Right ventricle myocardium superior (tissue), 1 donor: ENCODE measurements at places on chromosomes 6 and 20.

GRCh38 chr6:136067731-136068341 is 182.3 kb downstream of the MTFR2 start:
- DNase-seq: no peak

DNA sequence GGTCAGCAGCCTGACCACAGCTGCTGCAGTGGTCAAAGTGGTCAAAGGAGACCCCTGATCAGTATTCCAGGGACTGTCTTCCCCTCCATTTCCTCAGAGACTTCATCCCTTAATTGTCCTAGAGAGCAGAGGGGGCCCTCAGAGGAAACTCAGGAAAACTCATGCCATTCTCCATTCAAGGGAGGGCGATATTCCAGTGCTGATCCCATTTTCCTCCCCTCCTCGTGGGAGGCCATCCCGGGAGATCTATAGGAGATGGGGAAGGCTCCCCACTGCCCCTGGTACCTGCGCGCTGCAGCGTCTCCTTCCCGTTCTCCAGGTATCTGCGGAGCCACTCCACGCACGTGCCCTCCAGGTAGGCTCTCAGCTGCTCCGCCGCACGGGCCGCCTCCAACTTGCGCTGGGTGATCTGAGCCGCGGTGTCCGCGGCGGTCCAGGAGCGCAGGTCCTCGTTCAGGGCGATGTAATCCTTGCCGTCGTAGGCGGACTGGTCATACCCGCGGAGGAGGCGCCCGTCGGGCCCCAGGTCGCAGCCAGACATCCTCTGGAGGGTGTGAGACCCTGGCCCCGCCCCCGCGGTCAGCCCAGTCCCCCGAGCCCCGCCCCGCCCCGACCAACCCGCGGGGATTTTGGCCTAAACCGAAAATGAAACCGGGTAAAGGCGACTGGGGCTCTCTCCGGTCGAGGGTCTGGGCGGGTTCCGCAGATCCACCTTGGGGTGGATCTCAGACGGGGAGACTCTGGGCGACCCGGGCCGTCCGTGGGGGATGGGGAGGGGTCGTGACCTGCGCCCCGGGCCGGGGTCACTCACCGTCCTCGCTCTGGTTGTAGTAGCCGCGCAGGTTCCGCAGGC is 878 bp downstream of the HLA-C start:
- DNase-seq: peak; percentile 74

DNA sequence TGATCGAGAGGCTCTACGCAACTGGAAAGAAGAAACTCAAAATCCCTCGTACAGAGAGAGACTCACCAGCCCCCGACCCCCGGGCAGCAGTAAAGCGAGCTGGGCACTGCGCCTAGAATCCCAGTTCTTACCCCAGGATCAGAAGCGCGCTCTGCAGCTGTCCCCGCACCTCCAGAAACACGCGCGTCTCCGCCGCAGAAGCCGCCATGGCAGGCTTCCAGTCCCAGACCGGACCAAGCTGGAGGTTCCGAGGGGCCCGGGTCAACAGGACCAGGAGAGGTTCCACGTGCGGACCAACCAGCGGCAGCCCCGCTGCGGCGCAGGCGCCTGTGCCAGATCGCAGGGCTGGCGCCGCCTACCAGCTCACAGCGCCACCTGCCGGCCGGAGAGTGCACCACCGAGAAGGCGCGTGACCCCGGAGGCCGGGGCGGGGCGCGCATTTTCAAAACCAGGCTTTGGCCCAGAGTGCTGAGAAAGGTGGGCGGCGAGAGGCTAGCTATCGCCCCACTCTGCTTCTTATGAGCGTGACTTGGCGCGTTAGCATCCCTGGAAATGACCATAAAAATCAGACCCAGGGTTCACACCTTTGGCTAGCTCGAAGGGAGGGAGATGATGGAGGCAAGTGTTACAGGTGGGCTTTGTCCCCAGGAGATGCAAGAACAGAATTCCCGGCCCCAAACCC is at the start of gene UBE3D:
UBE3D (minus strand) TSS at position 331 of the 682 bp plus-strand sequence; CDS start at position 208, 123 bp downstream.
- peak; percentile 95 for DNase-seq

DNA sequence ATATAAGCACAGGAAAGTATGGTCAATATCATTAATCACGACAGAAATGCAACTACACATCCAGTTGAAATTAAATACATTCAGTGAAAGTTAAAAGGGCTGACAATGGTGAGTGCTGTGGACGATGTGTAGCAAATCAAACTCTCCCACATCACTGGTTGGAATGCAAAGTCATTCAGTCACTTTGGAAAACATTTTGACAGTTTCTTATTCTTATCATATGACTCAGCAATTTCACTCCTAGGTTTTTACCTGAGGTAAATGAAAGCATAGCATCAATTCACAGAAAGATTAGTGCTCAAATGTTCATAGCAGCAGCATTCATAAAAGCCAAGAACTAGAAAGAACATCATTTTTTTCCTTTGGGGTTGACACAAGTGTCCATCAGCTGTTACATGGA is 28.6 kb upstream of the SAMD5 start:
- DNase-seq: no peak

- no peak for DNase-seq
Measured at GRCh38 chr20:45325371-45325770, 17.3 kb upstream of the MATN4 start.

DNA sequence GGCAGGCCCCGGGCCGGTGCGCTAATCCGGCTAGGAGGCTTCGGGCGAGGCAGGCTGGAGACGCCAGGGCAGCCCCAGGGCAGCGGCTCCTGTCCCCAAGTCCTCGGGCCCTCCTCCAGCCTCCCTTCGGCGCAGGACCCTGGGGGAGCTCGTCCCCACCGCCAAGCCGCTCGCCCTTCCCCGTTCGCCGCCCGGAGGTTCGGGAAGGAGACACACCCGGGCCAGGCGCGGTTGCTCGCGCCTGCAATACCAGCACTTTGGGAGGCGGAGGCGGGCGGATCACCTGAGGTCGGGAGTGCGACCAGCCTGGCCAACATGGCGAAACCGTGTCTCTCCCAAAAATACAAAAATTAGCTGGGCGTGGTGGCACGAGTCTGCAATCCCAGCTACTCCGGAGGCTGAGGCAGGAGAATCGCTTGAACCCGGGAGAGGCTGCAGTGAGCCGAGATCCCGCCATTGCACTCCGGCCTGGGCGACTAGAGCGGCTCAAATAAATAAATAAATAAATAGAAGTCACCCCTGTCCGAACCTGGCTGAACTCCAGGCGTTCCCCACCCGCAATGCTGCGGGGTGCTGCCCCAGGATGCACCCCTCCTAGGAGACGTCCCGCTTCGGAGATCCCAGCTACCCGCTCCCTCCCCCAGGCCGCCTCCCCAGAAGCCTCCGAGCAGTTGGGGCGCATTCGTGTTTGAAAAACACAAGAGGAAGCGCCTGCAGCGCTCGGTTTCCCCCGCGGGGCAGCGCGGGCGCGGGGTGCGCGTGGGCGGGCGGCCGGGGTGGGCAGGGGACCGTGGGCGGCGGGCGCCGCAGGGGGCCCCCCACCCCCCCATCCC is 27.5 kb downstream of the SERPINB9 start:
- peak; percentile 75 for DNase-seq

DNA sequence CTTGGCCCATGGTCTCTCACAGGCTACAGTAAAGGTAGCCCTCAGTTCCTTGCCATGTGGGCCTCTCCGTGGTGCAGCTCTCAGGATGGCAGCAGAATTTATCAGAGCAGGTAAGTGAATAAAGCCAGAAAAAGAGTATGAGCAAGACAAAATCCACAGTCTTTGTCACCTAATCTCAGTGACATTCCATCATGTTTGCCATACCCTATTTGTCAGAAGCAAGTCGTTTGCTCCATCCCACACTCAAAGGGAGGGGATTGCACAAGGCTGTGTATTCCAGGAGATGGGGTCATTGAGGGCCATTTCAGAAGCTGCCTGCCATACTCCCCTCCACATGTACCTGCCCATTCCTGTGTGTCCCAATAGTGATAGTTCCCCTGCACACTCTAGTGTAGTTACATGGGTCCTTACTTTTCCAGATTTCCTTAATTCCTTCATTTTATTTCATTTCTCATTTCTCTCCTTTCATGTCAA is 24.2 kb downstream of the ISM1 start:
- no peak for DNase-seq

GRCh38 chr6:16292942-16293341 is 54.6 kb downstream of the GMPR start:
- no peak for DNase-seq

DNA sequence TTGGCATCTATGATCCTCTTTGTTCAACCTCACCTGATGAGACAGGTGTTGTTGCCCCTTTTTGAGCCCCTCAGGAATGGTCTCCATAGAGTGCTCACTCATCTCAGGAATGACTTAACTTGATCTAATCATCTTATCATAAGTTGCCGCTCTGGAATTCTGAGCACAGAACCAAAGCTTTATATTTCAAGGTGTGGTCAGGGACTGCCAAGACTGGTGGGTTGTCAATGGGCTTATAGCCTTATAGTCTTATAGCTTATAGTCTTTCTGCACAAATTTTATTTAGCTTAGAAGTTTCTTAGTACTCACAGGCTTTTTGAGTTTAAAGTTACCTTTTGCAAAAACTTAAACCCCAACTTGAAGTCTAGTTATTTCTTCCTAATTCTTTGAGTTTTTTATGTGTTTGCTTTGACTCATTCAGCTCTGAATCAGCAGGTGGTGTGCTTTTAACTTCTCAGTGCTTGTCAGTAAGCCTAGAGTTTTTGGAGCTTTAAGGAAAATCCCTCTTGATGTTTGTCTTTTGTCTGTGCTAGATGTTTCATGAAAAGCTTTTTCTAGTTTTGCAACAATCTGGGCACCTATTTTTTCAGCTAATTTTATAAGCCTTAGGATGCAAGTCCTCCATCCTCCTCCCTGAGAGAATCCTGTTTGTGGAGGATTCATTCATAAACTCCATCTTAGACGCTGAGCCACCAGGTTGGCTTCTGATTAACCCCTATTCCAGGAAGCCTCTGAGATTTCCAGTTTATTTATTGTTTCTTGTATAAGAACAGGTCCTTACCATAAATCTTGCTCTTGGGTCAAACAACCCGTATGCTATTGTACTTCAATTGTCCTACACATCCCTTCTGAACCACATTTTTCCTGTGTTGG is 72.3 kb upstream of the SSTR4 start:
- DNase-seq: no peak

- no peak for DNase-seq
Measured at GRCh38 chr20:57292611-57293010, 26.2 kb upstream of the BMP7 start.

- no peak for DNase-seq
Measured at GRCh38 chr6:125930765-125931418, 25.7 kb upstream of the HINT3 start.

GRCh38 chr6:116884530-116884929 is 7.5 kb downstream of the RFX6 start:
- no peak for DNase-seq

GRCh38 chr20:37786043-37786442 is 92.2 kb downstream of the CTNNBL1 start:
- DNase-seq: no peak
